ENCODE measurements at places on chromosomes 12 and 14.

DNA sequence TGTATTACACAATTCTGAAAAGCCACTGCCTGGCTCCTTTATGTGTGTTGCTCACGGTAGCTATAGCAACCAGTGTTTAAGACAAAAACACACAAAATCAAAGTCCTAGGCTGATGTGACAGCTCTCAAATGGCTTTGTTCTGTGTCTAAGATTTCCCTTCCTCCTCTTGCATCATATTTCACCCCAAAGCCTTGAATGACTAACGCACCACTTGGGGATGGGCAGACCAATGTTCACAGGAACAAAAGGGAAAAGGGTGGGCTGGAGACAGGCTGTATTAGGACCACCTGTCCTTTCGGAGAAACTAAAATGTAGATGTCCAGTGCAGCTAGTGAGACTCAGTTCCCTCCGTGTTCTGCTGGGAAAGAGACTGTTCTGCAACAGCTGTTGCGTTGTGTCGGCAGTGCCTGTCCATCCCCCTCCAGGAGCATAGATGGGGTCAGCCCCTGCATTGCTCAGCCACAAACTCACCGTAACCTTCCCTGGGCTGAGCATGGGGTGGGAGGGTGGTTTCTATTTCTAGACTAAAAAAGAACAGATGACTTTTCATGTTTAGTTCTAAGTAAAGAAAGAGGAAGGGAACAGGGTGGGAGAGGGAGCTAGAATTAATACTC is 26.8 kb upstream of the DAAM1 start:
- DNase-seq, result peak; percentile 59

DNA sequence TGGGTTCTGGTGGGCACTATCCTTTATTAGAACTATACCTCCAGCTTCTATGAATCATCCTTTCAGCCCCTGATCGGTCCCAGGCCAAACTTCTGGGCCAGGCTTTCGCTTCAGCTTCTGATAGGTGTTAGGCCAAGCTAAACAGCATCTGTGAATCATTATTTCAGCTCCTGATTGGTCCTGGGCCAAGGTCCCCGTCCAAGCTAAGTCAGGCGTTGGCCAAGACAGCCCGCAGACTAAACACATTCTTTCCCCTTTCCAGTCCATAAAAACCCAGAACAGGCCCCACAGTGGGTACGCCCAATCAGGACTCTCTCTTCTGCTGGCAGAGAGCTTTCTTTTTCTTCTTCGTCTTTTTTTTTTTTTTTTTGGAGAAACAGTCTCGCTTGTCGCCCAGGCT is 1808.9 kb upstream of the SEL1L start:
- DNase-seq, result no peak

GRCh38 chr12:18158774-18159557 is 69.0 kb upstream of the RERGL start:
- DNase-seq, result no peak

- DNase-seq, result peak; percentile 38
Observed at GRCh38 chr14:69055999-69056788, 77.1 kb upstream of the ACTN1 start.

DNA sequence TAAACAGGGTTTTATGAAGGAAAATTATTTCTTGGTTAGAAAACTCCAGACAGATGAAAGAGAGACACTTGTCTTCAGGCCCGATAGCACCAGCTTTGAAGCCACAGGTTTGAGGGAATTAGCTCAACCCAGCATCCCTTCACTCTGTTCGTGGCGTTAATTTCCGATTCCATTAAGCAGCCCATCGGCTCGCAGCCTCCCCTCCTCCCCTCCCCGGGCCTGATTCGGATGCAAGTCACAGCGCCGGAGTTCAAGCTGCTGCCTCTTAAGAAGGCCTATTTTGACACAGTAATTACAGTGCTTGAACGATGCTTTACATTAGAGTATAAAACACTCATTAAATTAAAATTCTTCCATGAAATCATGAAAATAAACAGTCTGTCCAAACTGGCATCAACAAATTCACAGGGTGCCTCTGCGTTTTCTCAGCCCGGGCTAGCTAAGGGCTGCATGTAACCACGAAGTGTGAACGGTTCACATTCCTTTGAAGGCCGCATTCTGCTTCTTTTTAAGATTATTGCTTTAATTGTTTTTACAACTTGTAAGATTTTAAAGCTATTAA is 145.8 kb downstream of the DICER1 start:
- DNase-seq, result no peak

- DNase-seq, result no peak
Observed at GRCh38 chr12:71710276-71711125, 24.6 kb downstream of the TMEM19 start.

GRCh38 chr12:123075646-123076171 is 75.2 kb downstream of the PITPNM2 start:
- peak; percentile 38 for DNase-seq

DNA sequence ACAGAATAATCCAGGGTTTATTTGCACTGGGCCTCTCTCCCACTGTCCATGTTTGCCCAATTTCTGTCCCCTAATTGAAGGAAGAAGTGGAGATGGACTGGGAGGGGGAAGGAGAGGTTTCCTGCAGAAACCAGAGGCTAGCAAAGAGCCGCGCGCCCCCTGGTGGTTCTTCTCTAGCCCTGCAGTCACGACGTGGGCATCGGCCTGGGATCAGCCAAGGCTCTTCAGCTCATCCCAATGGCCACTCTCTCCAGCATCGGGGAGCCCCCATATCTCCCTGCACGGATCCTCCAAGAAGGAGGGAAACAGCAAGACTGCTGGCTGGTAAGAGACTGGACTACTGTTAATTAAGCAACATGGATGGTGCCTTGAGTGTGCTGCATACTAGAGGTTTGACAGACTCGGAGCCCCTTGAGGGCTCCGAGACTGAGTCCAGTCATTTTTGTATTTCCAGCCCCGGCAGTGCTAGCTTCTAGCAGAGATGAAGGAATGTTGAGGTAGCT is 18.7 kb downstream of the ZBTB39 start:
- no peak for DNase-seq

- no peak for DNase-seq
Observed at GRCh38 chr12:100164153-100164704, 21.6 kb upstream of the BLTP3B start.

- DNase-seq, result no peak
Observed at GRCh38 chr12:132275110-132275531, 54.3 kb downstream of the GALNT9 start.

DNA sequence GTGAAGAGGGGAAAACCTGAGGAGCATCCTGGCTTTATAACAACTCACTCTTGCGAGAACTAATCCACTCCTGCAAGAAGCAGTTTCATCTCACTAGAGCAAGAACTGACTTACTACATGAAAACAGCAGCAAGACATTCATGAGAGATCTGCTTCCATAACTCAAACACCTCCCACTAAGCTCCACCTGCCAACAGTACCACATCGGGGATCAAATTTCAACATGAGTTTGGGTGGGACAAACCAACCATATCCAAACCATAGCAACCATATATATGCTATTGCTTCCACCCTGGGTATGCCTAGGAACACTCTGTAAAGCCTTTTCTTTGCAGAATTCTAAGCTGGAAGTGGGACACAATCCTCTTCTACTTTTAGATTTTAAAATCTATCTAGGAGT is 13.9 kb upstream of the AVPR1A start:
- DNase-seq, result no peak

DNA sequence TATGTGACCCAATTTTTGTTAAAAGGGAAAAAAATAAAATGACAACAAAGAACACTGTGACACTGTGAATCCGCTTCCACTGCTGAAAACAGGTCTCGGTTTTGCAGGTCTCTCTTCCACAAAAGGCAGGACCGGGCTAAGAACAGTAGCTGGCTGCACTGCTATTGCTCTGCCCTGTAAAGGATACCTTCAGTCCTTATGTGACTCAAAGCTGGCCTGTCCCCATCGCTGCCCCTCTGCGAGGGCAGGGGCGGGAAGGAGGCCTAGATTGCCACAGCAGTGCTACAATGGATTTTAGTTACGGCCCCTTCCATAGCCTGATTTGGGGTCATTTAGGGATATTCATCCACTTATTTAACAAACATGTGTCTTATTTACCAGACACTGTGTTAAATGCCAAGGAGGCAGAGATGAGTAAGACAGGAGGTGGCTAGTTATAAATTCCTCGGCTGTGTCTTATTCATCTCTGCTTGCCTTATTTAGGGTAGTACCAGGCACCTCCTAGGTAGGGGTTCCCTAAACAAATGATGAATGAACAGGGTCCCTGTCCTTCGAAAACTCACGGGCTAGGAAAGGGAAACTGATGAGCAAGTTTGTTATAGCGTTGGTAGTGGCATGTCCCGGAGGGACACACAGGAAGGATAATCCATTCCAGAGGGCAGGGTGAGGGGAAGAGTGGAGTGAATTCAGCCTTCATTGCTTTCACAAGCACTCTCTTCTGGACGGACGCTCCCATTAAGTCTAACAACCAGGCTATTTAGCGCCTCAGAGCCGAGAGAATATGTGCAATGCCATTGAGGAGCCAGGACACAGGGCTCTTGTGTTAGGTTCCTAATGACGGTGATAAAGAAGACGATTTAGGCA is 73.3 kb downstream of the EID3 start:
- DNase-seq, result no peak

DNA sequence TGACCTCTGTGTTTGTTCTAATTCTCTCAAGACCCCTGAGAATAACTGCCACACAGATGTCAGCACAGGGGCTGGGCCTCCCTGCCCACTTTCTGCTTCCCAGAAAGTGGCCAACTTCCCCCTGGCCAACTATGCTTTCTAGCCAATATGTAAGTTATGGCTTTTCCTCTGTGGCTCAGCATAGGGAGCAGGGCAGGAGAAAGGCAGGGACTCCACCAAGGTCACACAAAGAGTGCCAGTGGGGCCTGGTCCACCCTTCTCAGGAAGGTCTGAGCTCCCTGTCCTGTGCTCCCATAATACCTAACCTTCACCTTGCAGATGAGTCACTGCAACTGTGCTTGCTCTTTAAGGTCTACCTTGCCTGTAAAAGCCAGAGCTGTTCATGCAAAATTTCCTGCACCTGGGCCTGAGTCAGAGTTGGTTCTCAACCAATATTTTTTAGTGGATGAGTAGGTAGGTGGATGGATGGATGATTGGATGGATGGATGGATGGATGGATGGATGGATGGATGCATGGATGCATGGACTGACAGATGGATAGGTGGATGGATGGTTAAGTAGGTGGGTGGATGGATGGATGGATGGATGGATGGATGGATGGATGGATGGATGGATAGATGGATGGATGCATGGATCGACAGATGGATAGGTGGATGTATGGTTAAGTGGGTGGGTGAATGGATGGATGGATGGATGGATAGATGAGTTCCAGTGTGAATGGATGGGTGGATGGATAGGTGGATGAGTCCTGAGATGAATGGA is 64.2 kb downstream of the DIO3 start:
- DNase-seq, result no peak

- no peak for DNase-seq
Observed at GRCh38 chr12:50188241-50188781, 21.1 kb upstream of the CERS5 start.

DNA sequence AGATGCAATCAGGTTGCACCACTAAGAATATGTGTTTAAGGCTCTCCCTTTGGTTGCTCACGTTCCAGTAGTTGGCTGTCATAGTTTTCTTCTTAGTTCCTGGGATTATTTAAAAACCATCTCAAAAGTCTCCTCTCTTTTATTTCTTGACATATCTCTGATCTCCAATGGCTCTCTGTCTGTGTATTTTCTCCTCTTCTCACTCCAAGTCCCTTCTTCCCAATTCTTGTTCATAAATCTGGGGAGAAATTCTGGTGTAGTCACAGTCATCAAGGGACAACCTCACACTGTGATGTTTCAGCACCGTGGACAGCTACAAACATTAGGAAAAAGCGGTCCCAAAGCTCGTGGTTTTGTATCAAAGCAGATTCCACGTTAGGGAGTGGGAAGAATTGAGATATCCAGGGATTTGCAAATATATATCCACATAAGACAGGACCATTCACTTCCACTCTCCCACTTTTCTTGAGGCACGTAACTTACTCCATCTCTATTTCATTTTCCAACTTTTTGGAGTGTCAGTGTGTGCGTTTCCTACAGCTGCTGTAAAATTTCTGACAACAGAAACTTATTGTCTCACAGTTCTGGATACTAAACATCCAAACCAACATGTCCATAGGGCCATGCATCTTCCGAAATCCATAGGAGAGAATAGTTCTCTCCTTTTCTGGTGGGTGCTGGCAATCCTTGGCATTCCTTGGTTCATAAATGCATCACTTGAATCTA is 80.6 kb upstream of the TMEM233 start:
- no peak for DNase-seq

DNA sequence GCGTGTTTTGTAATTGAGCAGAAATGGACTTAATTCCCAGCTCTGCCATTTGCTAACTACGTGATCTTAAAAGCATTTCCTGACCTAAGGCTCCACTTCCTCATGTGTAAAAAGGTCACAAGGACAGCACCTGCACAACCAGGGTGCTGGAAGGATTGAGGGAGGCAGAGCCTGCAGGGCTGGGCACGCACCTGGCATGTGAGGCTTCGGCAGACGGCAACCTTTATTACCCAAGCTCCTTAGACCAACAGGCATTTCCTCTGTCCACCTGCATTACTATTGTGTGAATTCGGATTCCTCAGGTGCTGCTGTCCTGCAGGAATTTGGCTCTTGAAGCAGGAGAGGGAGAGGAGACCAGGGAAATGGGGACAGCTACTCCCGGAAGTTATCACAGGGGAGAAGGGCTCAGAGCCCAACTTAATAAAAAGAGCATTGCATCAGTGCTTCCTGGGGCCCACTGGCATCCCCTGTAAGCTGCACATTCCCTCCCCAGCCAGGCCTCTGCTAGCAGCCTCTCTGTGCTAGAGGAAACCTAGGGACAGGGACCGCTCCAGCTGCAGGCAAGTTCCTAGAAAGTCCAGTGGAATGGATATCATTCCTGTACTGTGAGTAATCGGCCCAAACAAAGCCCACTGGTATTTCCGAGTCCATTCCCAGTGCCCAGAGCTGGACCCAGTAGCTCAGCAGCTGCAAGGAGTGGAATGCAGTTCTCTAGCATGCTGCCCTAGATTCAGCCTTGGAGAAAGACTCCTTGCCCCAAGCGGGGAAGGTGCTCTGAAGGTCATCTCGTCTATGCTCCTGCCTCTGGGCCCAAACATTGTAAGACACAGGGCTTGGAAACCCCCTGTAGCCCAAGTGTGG is 157.1 kb upstream of the CCND2 start:
- no peak for DNase-seq

DNA sequence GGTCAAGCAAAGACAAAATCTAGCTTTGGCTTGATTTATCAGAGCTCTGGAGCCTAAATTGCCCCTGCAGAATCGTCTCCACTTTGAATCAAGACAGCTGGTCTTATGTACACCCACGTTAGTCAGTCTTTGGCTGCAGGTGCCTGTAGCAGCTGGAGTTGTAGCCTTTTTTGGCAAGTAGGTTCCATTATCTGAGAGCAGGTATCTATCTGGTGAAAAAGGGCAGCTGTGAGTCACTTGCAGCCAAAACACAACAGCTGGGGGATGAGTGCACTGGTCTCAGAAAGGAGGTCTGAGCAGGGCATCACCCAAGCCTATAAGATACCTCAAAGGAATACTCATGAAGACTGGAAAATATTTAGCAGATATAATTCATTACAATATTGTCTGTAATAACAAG is 43.6 kb upstream of the KCNH5 start:
- no peak for DNase-seq

GRCh38 chr12:65741656-65742017 is 82.6 kb upstream of the HMGA2 start:
- DNase-seq, result no peak

Measured in NCI-H524 treated with DMSO at 0.1 percent for 48 hours (cell line).